GM18507 (cell line): ENCODE measurements at places on chromosomes 5 and 9.

- no peak for DNase-seq
Observed at GRCh38 chr9:129403779-129404620, 216.9 kb downstream of the C9orf50 start.

- no peak for DNase-seq
Observed at GRCh38 chr5:1332461-1333001, 12.4 kb downstream of the CLPTM1L start.

- no peak for DNase-seq
Observed at GRCh38 chr5:155148694-155149093, 135.1 kb downstream of the KIF4B start.

GRCh38 chr9:105678163-105678562, 15.9 kb downstream of the TAL2 start:
- no peak for DNase-seq

DNA sequence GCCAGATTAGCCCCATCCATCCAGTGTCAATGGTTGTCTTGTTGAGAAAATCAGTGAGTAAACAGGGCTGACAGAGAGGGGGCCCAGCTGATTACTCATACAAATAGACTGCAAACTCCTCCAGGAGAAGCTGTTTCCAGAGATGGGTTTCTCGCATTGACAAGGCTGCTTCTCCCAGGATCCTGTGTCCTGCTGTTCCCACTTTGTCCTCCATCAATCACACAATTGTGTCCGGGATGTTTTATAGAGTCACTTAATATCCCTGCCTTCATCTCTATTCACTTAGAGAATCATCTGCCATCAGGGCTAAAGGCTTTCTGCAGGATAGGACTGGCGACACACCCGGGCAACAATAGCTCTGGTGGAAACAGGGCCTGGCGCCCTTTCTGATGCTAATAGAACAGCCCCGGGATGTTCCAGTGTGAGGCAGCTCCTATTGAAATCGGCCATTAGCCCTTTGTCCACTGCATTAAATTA, 71.7 kb upstream of the TBCA start:
- DNase-seq: no peak

DNA sequence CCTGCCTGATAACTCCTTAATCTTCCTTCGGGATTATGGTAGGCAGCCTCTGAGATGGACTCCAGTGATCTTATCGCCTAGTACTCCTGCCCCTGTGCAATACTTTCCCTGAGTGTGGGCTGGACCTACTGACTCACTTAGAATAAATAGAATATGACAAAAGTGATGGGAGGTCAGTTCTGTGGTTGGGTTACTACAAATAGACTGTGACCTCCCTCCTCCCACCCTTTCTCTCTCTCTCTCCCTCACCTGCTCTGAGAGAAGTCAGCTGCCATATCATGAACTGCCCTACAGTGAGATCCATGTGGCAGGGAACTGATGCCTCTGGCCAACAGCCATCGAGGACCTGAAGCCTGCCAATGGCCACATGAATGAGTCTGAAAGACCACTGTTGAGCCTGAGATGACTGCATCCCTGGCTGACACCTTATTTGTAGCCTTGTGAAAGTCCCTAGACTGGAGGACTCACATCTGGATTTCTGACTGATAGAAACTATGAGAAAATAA, 31.7 kb downstream of the NRG2 start:
- DNase-seq: no peak

- no peak for DNase-seq
Observed at GRCh38 chr9:128920381-128921058, at the start of gene PHYHD1. PHYHD1 (plus strand) TSS chr9:128920982; CDS start chr9:128922324, 1,342 bp downstream.

DNA sequence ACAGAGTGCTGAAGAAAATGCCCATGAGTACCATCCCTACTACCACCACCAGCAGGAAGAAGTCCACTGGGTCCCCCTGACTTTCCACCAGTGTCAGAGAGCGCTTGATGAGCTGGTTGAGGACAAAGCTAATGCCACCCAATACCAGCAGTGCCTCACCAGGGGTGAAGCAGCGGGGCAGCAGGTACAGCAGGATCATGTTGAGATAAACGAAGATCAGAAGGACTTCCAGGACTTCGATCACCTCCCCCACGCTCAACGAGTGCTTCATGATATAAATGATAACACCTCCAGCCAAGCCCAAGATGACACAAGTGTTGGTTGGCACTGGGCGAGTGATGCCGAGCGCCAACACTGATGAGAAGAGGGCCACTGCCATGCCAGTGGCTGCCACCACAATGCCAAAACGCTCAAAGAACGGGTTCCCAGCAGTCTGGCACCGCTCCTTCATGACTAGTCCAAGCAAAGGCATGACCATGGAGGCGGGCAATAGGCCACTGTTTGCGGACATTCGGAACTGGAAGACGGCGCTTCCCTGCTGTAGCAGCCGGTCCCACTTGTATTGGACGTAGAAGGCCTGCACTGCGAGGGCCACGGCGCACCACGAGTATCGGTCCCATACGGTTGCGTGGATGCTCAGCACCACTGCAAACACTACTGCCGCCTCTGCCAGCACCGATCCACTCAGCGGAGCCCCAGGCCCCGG, 679 bp downstream of the DOLK start:
- no peak for DNase-seq

GRCh38 chr5:169104937-169105494, 195.9 kb downstream of the SLIT3 start:
- DNase-seq: no peak

DNA sequence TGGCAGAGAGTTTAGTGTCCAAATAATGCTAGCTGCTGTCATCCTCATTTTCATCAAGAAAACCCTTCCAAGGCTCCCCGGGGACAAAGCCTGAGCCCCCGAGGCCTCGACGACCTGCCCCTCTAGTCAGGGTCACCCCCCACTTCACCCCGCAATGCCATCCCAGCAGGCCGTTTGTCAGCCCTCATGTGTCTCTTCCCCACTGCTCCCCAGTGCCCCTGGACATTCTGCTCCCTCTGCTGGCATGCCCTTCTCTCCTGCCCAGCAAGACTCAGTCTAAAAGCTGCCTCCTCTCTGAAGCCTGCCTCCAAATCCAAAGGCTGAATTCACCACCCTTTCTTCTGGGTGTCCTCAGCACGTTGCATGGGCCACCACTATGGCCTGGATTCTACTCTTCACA, 59.3 kb downstream of the PAX5 start:
- no peak for DNase-seq

DNA sequence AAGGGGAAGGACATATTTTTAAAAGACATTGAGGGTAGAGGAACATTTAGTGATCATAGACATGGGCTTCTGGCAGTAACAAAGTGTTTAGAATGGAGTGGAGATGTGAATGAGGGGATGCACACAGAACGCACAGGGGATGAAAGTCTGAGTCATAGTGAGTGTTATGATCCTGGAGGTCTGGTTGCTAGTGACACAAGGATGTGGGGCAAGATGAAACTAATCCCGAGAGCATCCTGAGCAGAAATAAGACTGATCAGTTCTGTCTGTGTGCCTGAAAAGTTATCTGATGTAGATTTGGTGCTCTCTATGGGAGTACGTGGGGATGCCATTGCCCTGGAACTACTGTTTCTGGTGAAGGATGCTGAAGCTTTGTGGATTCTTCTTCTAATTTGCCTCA, 141.1 kb downstream of the CHSY3 start:
- no peak for DNase-seq

DNA sequence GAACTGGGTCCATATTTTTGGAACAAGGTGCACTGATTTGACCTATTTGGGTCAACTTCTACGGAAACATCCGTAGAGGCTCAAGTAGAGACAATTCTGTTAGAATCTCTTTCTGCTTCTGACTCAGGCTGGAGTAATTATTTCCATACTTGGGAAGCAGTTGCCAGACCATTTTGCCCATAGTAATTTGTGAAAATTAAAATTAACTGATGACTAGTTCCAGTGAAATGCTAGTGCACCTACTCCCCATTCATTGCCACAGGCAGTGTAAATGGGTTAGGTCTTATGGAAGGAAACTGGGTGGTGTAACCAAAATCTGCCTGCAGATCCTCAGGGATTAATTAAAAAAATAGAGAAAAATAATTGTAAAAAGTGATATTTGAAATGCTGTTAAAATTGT, 201.1 kb downstream of the TENT4A start:
- DNase-seq: no peak

- DNase-seq: no peak
Observed at GRCh38 chr5:40594811-40595210, 84.9 kb upstream of the PTGER4 start.

DNA sequence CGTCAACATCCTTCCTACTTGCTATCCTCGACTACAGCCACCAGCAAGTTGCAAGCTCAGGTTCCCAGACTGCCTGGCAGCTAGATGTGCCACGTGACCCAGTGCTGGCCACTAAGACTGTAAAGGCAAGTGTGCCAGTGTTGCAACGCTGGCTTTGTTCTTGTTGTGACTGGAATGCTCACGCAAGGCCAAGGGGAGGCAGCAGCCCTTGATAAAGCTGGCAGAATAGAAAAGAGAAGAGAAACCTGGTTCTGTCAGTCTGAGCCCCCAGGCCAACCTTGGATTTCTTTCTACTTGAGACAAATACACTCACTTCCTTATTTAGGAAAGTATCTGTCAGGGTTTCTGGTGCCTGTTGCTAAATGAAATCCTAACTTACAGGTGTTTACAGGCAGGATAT, 113.0 kb downstream of the KLHL3 start:
- no peak for DNase-seq

- DNase-seq: no peak
Observed at GRCh38 chr5:58921159-58921558, 338.3 kb downstream of the RAB3C start.

- DNase-seq: no peak
Observed at GRCh38 chr9:136944212-136944518, 373 bp downstream of the FBXW5 start.

GRCh38 chr9:134456756-134457305, 130.6 kb downstream of the RXRA start:
- no peak for DNase-seq

- no peak for DNase-seq
Observed at GRCh38 chr5:15215056-15215455, 284.9 kb upstream of the FBXL7 start.

GRCh38 chr9:94743035-94743954, 16.8 kb downstream of the AOPEP start:
- DNase-seq: no peak

GRCh38 chr9:126386088-126386487, 59.5 kb downstream of the MVB12B start:
- no peak for DNase-seq

DNA sequence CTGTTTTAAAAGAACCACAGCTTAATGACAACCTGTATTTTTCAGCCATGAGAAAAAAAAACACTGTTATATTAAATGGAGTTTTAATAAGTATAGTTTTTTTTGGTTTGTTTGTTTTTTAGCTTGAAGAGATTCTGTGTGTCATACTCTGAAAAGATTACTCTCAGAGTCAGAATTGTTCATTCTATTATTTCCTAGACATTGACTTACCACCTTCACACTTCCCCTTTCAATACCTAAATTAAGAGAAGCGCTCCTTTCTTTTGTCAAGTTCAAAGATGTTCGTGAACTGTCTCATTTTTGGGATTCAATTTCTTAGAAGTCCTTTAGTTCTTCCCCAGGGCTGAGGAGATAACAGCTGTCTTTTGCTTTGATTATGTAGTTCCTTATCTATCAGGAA, 1201.6 kb upstream of the NUDT12 start:
- DNase-seq: no peak

GRCh38 chr5:1362242-1363015, 17.5 kb upstream of the CLPTM1L start:
- no peak for DNase-seq

- DNase-seq: no peak
Observed at GRCh38 chr9:28365020-28365640, 791.8 kb upstream of the C9orf72 start.

GRCh38 chr5:65204966-65205365, 276.8 kb downstream of the ADAMTS6 start:
- no peak for DNase-seq

DNA sequence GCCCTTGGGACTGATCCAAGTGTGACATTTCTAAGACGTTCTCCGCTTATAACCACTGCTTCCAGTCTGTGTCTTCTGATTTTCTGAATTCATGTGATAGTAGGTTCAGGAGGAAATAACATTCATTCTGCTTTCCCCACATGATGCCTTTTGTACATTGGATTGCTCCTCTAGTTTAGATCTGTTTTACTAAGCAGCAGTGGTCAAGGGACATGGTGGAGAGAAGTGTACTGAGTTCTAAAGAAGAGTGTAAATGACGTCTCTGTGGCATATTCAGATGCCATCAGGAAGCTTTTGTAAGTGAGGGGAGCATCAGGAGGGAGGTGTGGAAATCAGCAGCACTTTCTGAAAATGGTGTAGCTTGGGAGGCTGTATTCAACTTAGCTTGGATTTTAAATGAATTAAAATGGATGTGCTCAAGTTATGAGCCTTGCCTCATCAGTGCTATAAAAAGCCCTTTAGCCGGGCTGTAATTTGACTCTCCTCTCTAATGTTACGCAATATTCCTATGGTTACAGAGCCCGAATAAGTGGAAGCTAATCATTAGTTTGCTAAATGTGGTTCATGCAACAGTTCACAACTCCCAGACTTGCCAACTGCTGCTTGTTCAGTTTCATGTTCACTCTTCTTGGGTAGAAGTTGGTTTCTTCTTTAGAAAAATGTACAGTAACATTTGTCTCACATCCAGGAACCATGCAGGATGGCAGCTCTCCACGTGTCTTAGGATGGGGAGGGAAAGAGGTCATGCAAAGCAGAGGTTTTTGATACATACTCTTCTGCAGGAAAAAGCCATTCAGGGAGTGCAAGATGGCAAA, 281.3 kb downstream of the ARHGAP26 start:
- DNase-seq: no peak

GRCh38 chr5:54455413-54456157, at the start of gene HSPB3:
HSPB3 (plus strand) TSS chr5:54455699; CDS start chr5:54455790, 91 bp downstream.
- DNase-seq: no peak

GRCh38 chr5:107147589-107147988, 523.1 kb downstream of the EFNA5 start:
- no peak for DNase-seq

- no peak for DNase-seq
Observed at GRCh38 chr5:64649512-64649911, 40.8 kb upstream of the SHISAL2B start.

DNA sequence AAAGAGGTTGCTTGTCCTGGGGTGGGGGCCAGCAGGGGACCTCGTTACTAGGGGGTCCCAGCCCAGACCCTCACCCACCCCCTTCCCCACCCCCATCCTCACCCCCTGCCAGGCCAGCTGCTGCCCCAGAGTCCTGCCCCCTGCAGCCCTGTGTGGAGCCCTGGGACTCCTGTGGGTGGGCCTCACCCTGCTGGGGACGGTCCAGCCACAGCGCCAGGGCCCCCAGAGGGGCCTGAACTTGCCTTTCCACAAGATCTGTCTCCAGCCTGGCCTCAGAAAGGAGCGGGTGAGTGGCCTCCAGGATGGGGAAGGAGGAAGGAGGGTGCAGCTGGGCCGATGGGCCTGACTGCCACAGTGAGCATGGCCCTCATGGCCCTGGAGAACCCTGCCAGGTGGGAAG, 7.5 kb upstream of the PTGDS start:
- no peak for DNase-seq
